ENCODE measurements at places on chromosomes 16 and 17.
A peak's percentile ranks its signal among the peaks of the same experiment; 100 is the strongest.

- no peak for DNase-seq
Measured at GRCh38 chr16:66271074-66272060, 95.1 kb upstream of the CDH5 start.

DNA sequence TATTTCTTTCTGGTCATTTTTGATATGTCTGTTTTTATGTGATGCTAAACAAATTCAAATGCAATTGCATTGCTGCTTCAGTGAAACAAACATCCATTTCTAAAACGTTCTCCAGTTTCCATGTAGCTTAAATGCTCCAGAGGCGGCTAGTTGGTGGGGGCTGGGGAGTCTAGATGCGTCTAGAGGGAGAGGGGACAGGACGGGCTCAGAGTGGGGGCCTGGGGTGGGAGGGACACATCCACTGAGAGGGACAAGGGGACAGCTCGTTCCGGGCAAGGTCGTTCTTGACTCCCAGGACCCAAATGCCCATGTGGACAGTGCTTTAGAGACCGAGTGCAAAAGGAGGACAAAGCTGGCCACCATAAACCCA is 102.3 kb downstream of the FOXL1 start:
- DNase-seq = no peak

DNA sequence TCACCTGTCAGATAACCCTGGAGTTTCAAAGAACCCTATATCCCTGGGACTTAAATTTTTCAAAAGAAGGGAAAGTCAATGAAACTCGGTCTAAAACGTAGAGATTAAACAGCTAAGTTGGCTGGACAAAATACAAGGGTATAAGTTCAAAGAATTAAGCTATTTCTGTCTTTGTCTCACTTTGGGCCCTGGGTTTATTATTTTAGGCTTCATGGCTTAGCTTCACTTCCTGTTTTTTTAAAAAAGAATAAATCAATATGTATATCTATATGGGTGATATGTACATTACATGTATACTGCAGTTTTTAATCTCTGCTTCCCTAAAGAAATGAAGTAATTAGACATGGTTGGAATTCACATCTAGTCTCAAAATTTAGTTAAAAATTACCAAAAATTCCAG is 132.3 kb downstream of the TRIM37 start:
- no peak for DNase-seq

- DNase-seq = no peak
Measured at GRCh38 chr16:58152246-58152868, 23.2 kb upstream of the CFAP20 start.

DNA sequence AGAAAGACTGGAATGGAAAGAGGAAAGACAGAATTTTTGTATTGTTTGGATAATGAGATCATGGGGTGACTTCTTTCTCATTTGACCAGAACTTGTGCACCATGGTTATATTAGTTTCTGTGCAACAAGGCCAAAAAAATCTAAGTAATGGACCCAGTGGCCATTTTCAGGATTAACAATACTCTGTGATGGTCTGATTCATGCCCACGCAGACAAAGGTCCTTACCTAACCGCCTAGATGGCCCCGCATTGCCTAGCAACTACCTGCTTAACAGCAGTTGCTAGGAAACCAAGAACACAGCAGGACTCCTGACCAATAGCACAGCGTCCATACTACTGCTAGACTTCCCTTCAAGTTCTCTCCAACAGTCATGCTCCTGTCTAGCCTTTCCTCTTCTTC is 22.4 kb downstream of the MIS12 start:
- peak; percentile 98 for DNase-seq

DNA sequence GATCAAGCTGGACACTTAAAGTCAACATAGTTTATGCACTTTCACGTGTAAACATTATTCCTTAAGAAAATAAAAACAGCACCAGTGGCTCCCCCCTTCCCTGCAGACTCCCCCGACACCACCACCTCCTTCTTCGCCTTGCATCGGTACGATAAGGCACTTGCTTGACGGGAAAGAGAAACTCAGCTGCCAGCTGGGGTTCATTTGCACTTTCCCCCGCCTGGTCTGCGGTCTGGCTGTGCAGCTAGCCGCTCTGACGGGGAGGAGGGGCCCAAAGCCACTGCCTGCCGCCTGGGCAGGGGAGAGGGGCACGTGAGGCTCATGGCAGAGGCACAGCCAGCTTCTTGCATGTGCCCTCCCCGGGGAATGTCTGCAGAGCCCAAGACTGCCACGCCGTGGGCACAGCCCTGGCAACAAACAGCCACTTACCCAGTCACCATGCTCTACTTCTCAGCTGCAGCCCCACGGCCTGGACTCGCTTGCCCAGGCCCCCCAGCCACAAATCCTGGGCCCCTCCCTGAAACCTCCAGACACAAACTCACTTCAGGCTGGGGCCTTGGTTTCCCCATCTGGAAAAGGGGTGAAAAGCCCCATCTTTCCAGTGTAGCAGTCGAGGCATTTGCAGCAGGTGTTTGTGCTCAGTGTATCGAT is 16.5 kb upstream of the PRM1 start:
- no peak for DNase-seq

GRCh38 chr16:16145286-16145685 is 78.0 kb downstream of the ABCC6 start:
- DNase-seq = no peak

GRCh38 chr16:74748616-74749026 is 26.0 kb downstream of the FA2H start:
- no peak for DNase-seq

DNA sequence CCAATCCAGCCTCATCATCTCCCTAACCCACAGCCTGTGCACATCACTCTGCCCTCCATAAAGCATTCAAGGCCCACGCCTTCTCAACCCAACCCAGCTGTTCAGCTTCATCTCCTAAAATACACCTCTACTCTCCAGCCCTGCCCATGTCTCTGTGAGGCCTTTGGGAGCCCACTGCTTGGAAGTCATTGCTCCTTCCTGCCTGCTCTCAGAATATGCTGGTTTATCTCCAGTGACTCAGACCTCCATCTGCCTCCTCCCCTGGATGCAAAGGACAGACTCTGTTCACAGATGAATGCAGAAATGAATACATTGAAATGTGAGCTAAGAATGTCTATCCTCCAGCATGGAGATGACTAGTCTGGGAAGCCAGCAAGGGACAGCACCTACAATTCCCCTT is 19.0 kb downstream of the KCNG4 start:
- DNase-seq = no peak

GRCh38 chr16:28181515-28181914 is 30.2 kb downstream of the XPO6 start:
- DNase-seq = no peak

DNA sequence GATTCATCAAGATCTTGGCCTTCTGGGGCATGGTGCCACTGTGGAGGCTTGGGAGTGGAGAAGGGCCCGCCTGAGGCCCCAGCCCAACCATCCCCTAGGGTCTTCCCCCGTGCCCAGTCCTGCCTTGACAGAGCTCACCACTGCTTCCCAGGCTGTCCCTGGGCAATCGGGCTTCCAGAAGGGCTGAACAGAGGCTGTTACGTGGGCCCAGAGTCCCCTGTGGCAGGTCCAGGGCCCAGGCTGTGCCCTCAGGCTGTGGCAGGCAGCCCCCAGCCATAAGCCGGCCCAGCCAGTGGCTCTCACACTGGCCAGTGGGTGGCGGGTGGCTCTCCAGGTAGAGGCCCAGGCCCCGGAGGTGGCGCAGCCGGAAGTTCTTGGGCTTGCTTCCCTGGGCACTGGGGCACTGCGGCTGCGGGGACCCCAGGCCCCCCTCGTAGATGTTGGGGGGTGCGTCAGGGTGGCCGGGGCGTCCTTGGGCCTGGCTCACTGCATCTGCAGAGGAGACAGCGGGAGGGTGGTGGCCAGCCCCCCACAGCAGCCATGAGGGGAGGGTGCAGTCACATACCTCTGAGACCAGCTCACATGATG is 809 bp downstream of the C16orf90 start:
- no peak for DNase-seq

GRCh38 chr17:76077584-76078110 is 1.3 kb upstream of the ZACN start:
- DNase-seq = no peak

GRCh38 chr17:11511696-11512095 is 86.6 kb upstream of the DNAH9 start:
- DNase-seq = no peak

- no peak for DNase-seq
Measured at GRCh38 chr17:30345527-30346075, 11.7 kb upstream of the TMIGD1 start.

- no peak for DNase-seq
Measured at GRCh38 chr16:59045501-59045900, 311.4 kb upstream of the GOT2 start.

- DNase-seq = no peak
Measured at GRCh38 chr17:17590141-17590751, 1.3 kb downstream of the PEMT start.

DNA sequence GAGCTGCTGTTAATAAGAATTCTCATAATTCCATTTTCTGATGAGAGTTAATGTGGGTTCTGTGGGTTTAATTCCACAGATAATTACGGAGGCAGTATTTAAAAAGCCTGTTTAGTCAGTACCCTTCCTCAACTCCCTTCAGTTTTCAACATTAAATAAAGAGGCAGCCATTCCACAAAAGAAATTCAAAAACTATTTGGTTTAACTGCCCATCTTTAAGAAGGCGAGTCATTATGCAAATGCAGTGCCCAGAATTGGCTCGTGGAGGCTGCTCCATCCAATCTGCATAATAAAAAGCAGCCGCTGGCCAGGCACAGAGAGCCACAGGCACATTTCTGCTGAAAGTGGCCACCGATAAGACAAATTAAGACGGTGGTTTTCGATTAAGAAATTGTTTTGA is 194.4 kb upstream of the TOX3 start:
- no peak for DNase-seq

DNA sequence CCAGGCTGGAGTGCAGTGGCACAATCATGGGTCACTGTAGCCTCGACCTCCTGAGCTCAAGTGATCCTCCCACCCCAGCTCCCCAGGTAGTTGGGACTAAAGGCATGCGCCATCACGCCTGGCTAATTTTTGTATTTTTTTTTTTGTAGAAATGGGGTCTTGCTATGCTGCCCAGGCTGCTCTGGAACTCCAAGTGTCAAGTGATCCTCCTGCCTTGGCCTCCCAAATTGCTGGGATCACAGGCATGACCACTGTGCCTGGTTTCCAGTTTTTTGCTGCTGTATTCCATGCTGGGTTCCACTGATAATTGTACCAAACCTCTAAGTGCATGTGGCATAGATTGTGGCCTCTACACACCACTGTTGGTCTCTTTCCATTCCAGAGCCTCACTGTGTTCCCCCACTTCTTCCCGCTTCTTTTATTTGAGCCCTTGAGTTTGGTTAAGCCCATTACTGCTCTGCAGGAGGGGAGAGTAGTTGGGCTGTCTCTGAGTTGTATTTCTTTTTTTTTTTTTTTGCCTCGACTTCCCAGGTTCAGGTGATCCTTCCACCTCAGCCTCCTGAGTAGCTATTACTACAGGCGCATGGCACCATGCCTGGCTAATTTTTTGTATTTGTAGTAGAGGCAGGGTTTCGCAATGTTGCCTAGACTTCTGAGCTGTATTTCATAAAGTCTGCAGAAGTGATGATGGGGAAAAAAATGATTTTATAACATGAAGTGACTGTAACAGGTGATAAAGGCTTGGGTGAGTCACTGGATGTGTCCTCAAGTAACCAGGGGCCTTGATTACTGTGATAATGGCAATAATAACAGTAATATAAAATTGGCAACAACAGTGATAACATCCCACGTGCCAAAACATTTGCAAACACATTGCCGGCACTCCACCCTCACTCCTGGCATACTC is 30.0 kb downstream of the EEF2K start:
- no peak for DNase-seq

DNA sequence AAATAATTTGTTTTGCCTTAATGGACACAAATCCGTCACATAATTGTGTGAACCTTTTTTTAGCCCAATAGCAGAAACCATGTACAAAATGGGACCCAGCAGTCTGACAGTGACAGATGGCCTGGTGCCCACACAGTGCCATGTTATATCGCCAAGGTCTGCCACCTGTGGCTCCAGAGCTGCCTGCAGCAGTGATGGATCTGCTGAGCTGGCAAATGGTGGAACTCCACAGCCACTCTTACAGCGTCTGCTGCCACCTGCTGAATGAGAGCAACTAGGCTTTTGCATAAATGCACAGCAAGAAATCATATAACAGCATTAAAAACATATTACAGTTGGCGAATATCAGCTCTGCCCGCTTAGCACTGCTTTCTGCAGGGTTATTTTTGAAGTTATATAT is 59.4 kb downstream of the NUP93 start:
- no peak for DNase-seq

DNA sequence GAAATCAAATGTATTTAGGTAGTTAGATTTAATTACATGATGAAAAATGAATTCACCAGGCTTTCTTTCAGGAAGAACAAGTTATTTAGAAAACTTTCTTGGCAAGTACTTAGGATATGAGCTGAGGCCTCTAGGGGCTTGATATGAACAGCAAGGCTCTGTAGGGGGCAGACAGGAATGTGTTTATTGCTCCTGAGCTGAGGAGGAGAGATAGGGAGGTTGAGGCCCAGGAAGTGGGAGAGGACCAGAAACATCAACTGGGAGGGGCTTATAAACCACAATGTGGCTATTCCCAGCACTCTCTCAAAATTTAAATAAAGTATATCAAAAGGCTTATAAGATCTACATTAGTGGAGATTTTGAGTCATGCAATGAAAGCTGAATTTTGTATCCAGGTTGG is 154.0 kb upstream of the MAF start:
- DNase-seq = no peak

DNA sequence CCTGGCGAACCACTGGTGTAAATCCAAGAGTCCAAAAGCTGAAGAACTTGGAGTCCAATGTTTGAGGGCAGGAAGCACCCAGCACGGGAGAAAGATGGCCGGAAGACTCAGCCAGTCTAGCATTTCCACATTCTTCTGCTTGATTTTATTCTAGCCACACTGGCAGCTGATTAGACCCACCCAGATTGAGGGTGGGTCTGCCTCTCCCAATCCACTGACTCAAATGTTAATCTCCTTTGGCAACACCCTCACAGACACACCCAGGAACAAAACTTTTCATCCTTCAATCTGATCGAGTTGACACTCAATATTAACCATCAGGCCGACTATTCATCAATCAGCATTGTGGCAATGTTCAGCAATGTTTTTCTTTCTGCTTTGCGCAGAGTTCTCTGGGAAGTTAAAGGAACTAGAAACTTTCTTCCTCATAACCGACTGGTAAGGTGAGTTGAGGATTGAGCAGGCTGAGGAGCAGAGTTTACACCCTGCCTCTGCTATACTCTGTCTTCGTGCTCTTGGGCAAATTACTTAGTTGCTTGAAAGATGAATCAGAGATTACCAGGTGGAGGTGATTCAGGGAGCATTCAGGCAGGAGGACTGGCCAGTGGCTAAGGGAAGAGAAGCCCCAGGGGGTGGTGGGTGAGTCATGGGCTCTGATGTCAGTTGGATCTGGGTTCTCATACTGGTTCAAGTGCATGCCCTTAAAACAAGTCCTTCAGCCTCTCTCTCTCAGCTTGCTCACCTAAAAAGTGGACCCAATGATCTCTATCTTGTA is 28.2 kb upstream of the BRD7 start:
- DNase-seq = no peak

GRCh38 chr17:78236362-78237127 is 5.1 kb downstream of the TMEM235 start:
- no peak for DNase-seq

GRCh38 chr16:2205967-2206313 is 686 bp downstream of the MLST8 start:
- no peak for DNase-seq

GRCh38 chr17:33115366-33115765 is 123.7 kb downstream of the SPACA3 start:
- DNase-seq = no peak

- no peak for DNase-seq
Measured at GRCh38 chr17:15436473-15437302, 30.7 kb downstream of the CDRT4 start.

Measured in NCI-H748 treated with DMSO at 0.1 percent for 48 hours (cell line).